ENCODE measurements at places on chromosomes 11 and 22. TPM values are rescaled to one million over a fixed set of nuclear protein-coding genes. Genes with fewer than 3 reads are reported as not detected.

DNA sequence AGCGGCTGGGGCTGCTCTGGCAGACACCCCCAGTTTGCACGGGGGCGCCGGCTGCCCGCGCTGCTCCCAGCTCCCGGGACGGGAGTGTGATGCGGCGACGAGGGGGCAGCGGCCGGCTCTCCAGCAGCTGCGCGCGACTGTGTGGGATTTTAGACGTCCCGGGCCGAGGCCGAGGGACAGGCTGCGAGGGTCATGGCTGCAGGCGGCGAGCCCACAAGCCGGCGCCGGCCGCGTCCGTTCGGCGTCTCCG lies 159 bp downstream of the FZD4 start:
- no peak for DNase-seq

DNA sequence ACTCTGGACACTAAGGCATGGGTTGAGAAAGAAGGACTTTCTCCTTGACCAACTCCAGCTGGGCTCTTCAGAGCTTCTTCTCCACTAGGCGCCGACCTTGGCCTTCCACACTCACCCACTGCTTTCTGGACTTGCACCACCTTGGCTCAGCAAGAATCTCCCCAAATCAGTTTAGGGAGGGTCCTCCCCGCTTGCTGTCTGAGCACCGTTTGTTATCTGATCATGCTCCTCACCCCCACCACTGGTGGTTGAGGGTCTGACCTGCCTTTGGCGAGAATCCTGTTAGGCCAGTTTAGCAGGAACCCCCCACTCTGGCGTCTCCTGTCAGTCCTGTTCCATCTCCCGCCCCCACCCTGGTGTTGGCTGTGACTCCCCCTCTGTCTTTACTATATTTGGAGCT lies 10.4 kb downstream of the APOL2 start:
- no peak for DNase-seq

- DNase-seq = no peak
Observed at GRCh38 chr11:122007601-122008071, 108.4 kb downstream of the BLID start.

DNA sequence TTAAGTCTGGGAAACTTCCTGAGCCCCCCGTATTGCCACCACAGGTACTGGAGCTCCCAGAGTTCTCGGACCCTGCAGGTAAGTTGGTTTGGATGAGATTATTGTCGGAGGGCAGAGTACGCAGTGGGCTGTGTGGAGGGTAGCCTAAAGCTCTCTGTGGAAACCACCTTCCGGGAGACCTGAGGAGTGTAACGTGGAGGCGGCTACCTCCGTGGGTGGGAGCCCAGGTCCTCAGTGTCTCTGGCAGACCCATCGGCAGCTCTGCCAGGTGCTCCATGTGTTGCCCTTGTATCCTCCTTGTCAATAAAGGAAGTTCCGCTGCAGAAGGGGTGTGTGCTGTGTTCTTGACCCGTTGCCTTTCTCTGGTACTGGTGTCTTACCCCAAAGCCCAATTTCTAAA lies 61.4 kb downstream of the SYT13 start:
- DNase-seq = peak; percentile 51

- DNase-seq = no peak
Observed at GRCh38 chr11:73177380-73177777, 35.3 kb upstream of the FCHSD2 start.

GRCh38 chr11:121755906-121756305 lies 303.1 kb upstream of the SORL1-AS1 start:
- DNase-seq = no peak

GRCh38 chr11:45051621-45052020 lies 94.8 kb upstream of the PRDM11 start:
- no peak for DNase-seq

DNA sequence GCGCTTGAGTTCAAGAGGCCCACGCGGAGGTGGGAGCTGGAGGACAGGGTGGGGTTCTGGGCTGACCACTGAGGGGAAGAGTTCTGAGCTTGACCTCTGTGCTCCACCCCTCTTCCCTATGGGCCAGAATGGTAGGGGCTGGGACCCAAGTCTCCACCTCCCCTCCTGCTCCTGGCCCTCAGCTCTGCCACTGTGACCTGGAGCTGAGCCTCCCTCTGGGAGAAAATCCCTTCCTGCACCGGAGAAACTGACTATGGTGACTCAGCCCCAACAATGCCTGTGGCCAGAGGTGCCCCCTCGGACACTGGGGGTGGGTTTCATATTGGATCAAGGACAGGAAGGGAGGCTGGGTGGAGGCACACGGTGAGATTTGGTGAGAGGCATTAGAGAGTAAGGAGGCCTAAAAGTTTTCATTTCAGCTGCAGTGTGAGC lies 23.0 kb downstream of the RELT start:
- peak; percentile 72 for DNase-seq

- DNase-seq = no peak
Observed at GRCh38 chr11:87908086-87908485, 267.2 kb downstream of the RAB38 start.

DNA sequence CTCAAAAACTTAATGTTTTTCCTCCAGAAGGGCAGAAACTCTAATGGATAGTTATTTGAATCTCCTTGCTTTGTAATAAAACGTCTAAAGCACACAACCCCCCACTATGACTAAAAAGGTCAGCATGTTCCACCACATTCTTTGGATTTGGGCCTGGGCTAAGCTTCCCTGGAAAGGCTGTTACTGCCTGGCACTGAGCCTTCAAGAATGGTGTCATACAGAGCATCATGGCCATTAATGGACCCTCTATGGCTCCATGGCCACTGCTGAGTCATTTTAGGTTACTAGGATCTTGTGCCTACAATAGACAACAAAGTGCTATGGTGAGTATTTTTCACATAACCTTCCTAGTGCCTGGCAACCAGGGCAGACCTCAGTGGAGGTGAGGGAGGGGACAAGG lies 242.6 kb upstream of the FAT3 start:
- no peak for DNase-seq

DNA sequence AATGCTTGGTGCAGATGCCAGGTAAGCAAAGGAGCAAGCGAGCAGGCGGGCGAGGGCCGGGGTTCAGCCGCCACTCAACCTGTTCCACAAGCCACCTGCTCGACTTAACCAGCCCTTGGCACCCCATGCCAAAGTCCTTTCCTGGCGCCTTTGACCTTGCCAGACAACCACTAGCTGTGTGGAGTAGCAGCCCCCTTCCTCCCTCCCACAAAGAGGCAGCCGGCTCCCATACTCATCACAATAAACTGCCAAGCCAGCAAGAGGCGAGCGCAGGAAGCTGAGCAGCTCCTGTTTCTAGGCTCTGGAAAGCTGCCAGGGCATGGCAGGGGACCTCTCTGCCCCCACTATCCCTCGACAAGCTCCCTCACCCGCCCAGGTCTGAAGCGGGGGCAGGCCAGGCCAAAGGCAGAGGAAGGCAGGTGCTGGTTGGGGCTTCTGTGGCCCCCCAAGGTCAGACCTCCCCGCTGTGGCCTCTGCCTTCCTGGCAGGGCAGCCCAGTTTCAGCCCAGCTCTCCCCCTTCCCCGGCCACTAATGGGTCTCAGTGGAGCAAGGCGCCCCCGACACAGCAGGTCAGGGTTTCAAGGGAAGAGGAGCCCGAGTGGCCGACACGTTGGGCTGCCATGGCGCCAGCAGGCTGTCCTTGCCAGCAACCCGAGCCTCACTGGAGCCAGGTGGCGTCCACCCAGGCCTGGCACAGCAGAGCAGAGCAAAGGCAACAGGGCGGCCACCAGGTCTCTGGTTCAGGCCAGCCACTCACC lies 15.3 kb downstream of the MACROD1 start:
- DNase-seq = no peak

DNA sequence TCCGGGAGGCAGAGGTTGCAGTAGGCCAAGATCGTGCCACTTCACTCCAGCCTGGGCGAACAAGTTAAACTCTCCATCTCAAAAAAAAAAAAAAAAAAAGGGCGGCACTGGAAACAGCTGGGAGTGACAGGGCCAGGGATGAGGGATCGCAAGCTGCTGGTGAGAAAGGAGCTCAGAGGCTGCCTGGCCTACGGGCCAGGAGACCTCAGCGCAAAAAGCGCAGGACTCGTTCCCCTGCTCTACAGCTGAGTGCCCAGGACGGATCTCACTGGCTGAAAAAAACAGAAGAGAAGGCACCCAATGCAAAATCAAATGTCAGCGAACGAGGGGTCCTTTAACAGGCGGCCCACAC lies 650 bp upstream of the NUP50 start:
- no peak for DNase-seq

DNA sequence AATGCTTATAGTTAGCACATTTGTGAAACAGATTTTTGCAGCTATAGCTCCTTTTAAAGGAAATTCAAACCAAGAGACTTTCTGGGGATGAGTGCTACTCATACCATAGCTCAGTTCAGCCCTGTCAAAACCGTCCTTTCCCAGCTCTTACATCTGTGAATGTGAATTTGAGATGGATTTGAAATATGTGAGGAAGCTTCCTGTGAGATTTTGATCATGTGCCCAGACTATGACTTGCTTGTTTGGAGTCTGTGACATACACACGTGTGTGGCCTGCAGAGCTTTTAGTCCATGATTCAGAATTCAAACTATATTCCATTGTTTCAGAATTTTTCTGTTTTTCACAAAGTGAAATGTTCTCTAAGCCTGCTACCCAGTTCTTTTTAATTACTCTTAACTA lies 4.4 kb upstream of the MMP1 start:
- no peak for DNase-seq

GRCh38 chr22:47574556-47574955 lies 812.1 kb downstream of the TBC1D22A start:
- DNase-seq = no peak

GRCh38 chr11:80592546-80592945 lies 1151.7 kb upstream of the TENM4 start:
- no peak for DNase-seq

GRCh38 chr11:1458340-1459218 lies 28.0 kb downstream of the MOB2 start:
- no peak for DNase-seq

DNA sequence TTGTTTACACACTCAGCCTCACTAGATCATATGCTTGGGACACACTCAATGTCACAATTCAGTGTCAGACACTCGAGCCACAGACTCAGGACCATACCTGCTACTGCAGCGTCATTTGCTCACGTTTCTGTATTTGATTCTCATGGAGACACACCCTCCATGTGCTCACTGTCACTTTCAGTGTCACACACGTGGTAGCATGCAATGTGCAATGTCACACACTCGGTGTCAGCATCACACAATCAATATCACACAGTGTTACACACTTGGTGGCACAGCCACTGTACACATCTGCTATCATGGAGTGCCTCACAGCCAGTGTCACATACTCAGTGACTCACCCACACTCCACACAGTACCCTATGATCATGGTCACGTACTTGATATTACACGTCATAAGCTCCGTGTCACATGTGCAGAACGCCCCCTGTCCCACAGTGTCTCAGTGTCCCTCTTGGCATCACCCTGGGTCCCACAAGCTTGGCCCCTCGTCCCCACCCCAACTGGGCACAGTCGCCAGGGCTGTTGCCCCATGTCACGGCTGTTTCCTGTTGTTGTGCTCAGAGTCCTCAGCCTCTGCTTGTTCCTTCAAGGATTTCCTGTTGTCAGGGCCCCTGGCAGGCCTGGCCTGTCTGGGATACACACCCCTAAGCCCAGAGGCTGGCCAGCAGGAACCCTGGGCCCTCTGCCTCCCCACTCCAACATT lies 49.6 kb downstream of the PDE2A start:
- DNase-seq = no peak

DNA sequence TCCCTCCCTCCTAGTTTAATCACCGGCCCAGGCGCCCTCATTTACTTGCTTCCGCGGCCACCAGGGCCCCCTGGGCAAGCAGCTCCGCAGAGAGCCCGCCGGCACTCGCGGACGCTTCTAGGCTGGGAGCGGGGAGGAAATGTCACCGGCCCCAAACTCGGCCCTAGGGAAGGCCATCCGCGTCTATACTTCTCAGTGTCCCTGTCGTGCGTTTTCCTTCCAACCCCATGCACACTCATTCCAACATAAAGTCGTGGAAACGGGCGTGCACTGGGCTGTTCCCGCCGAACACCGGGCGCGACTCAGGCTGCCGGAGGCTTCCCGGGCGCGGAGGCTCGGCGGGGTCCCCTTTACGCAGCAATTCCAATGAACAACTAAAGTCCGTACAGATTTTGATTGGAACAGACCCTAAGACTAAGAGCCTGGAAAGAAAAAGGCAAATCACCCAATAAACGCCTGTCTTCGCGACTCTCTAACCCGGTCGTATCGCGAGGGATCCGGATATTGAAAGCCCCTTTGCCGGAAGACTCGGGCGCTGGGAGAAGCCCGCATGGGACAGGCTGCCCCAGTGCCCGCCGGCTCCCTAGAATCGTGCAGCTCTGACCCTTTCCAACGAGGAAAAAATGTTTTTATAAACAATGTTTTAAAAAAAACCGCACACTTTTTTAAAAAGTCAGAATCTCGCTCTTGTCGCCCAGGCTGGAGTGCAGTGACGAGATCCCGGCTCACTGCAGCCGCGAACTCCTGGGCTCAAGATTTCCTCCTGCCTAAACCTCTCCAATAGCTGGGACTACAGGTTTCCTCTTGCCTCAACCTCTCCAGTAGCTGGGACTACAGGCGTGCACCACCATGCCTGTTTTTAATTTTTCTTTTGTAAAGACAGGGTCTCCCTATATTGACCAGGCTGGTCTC lies 1.3 kb upstream of the BARX2 start:
- DNase-seq = no peak

Gene LMO2
- total RNA-seq = 27.3 TPM

Gene MYOD1
- total RNA-seq = not detected

Gene VSIG10L2
- not detected for total RNA-seq

Gene ZNF215
- 2.5 TPM for total RNA-seq

Gene GAL
- total RNA-seq = 1.4 TPM

Gene BEST1
- 13.2 TPM for total RNA-seq

Gene ASRGL1
- 22.6 TPM for total RNA-seq

Gene SEPTIN5
- total RNA-seq = 7.0 TPM

Gene TEX54
- not detected for total RNA-seq

Gene NXPE4
- not detected for total RNA-seq

Measured in mesenteric fat pad (tissue), 1 donor.